Activated T-cell treated with anti-CD3 and anti-CD28 coated beads for 4 hours (primary cell): ENCODE measurements at places on chromosomes 3 and 15.

DNA sequence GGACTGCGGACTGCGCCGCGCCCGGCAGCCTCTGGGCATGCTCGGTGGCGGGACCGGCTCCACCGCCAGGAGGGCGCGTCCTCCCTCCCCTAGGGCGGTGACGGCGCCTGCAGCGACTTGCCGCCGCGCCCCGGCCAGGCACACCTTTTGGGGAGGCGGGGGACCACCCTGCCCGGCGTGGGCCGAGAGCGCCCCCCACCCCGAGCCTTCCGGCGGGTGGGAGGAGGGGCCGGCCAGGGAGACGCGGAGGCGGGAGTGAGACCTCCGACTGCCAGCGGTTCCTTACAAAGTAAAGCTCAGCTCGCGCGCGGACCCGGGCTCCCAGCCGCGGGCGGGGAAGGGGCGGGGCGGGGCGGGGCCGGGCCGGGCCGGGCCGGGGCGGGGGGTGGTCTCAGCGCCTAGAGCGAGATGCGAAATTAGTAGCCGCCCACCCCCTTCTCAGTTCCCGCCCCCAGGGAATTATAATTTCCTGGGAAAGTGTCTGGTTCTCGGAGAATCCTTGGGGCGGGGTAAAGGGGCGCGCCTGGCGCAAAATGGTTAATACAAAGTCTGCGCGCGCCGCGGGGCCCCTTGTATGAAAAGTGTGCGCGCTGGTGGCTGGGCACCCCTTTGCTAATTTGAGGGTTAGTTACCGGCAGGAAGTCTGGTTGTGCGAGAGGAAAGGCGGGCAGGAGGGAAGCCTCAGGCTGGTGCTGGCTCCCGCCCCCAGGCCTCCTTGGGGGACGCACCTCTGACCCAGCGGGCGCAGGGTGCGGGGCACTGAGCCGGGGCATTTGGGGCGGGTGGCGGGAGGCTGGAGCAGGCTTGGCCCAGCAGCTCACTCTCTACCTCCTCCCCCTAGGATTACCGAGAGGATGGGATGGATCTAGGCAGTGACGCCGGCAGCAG lies 224.8 kb upstream of the IL12A start:
- no peak for DNase-seq

DNA sequence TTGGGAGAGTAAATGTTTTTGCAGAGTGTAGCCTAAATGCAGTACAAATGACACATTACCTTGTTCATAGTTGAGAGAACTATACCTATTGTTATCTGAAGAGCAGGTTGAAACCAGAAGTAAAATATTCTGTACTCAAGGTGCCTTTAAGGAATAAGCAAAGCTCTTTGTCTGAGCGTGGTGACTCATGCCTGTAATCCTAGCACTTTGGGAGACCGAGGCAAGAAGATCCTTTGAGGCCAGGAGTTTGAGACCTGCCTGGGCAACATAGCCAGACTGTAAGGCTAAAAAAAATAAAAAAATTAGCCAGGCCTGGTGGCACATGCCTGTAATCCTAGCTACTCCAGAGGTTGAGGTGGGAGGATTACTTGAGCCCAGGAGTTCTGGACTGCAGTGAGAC lies 2.2 kb upstream of the RNF13 start:
- DNase-seq, result no peak

GRCh38 chr15:35071106-35071505 lies 14.0 kb downstream of the NANOGP8 start:
- DNase-seq, result no peak

DNA sequence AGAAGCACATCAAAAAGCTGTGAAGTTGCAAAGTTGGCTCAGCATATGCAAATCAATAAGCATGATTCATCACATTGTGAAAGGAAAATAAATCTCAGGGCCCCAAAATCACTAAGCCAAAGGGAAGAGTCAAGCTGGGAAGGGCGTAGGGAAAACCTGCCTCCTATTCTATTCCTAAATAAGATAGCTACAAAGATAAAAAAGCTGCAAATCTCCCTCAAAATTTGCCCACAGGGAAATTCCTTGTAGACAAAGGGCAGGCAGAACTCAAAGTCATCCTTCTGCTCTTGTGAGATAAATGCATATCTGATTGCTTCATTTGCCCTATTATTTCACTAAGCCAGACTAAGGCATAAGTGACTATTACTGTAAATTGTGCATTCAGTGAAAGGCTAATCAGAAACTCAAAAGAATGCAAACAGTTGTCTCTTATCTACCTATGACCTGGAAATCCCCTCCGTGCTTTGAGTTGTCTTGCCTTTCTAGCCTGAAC lies 30.5 kb upstream of the CCNL1 start:
- no peak for DNase-seq

DNA sequence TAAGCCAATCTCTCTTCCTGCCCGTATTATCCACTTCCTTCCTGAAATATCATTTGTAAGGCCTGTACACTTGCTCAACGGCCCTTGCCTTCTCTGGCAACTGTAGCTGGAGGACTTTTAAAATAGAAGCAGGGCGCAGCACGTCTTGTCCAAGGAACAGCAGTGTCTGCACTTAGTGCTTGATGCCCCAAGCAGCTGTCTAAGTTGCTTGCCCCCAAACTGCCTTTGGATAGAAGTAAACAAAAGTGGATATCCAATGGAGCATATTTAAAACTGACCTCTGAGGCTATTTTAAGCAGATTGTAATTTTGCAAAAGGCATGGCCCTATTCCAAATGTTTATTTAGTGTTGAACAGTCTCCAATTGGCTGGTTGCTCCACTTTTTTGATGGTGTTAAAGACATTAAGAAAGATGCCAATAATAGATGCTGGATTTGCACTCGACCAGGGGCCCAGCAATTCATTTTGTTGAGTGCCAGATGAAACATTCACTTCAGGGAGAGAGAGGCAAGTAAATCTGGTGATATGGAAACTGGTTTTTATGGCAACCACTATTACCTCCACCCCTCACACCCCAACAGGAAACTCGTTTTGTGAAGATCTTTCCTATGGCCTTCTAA lies 526.8 kb upstream of the TBL1XR1 start:
- DNase-seq, result no peak

GRCh38 chr3:145953316-145953715 lies 207.7 kb downstream of the PLOD2 start:
- no peak for DNase-seq

- no peak for DNase-seq
Observed at GRCh38 chr3:132231633-132232032, 85.6 kb upstream of the ACP3 start.

DNA sequence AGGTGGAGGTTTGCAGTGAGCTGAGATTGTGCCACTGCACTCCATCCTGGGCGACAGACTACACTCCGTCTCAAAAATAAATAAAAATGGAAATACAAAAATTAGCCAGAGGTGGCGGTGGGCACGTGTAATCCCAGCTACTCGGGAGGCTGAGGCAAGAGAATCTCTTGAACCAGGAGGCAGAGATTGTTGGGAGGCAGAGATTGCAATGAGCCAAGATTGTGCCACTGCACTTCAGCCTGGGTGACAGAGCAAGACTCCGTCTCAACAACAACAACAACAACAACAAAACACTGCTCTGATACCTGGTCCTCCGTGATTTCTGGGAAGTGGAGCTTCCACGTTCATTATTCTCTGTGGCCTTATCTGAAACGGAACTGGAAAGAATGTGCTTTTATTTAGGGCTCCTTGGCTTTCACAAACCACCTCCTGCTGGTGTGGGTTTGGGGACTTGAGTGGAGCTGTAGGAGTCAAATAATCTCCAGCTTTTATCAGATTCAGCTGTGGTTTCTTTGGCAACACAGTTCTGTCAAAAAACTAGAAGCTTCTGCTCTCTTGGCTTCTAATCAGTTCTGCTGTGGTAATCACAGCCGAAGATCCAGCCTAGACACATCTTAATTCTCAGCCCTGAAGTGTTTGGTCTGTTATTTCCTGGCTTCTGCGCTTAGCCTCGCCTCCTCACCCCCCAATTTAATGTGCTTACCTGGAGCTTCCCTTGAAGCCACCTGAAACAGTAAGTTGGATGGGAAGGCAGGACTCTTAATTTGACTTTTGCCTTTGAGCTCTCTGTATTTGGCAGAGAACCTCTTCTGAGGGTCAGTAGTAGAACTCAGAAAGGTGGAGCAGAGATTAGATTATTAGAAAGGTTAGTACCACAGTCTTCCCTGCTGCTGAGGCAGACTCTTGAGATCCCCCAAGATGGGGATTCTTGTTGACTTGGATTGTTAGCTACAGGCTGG lies 21.4 kb downstream of the IRAK2 start:
- DNase-seq, result no peak
